ENCODE measurements at places on chromosomes 6 and 20.

GRCh38 chr6:20946022-20946421 lies 411.8 kb downstream of the CDKAL1 start:
- DNase-seq: no peak

- peak; percentile 6 for DNase-seq
These were observed 544 bp upstream of the TP53INP2 start for GRCh38 chr20:34703424-34704176.

DNA sequence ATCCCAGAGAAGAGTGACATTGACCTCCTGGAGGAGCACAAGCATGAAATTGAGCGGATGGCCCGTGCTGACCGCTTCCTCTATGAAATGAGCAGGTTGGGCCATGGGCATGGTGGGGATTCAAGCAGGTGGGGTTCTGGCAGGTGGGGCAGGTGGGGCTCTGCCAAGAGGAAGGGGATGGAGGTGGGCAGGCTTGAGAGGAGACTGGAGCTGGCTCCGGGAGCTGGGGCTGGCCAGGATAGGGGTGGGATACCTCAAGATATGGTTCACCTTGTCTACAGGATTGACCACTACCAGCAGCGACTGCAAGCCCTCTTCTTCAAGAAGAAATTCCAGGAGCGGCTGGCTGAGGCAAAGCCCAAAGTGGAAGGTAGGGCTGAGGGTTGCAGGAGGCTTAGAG lies 42.9 kb downstream of the MOCS1 start:
- DNase-seq: no peak

DNA sequence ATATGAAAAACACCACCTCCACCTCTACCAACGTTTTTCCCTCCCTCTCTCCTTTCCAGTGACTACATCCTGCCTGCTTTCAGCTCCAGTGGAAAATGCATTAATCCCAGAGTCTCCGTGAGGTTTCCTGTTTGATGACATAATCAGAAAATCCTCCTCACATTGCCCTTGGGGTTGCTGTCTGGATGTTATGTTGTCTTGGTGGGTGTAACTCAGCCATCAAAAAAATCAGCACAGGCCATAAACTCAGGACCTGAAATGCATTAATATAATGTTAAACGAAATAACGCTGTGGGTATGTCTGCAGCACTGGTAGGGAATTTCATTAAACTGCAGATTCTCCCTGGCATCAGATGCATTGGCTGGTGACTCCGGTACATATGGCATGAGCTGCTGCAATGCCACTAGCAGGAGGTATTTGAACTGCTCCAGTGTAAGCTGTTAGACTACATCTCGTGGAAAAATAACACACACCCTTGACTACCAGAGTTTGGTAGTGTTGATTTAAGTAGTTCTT lies 297.8 kb downstream of the PRL start:
- DNase-seq: no peak

DNA sequence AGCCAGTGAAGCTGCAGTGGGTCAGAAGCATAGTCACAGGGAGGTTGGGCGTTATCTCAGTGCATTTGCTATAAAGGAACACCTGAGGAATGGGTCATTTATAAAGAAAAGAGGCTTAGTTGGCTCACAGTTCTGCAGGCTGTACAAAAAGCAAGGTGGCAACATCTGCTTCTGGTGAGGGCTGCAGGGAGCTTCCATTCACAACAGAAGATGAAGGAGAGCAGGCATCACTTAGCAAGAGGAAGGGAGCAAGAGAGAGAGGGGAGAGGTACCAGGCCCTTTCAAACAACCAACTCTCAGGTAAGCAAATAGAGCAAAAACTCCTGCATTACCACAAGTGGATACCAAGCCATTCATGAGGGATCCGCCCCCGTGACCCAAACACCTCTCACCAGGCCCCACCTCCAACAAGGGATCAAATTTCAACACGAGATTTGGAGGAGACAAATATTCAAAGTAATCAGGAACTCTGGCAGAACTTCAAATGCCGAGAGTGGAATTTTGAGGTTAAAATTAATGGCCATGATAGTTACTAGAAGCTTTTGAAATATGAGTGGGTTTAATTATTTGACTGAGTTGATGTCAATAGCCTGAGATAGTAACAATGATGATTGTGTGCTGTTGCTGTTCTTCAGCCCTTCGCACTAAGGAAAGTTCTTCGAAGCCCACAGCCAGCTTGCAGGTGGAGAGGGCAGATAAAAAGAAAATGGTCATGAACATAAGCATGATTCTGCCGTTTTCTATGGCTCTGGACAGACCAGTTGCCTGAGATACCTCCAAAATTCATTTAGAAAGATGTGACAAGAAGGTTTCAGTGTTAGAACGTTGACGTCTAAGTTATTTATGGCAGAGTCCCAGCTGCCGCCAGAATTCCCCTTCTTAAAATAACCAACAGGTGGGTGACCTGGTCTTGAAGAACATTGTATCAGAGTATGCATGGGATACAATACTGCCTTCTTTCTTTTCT lies 55.3 kb upstream of the ADTRP start:
- DNase-seq: no peak
